T-cell (primary cell): ENCODE measurements at places on chromosomes 7 and 10.
A peak's percentile ranks its signal among the peaks of the same experiment; 100 is the strongest.

DNA sequence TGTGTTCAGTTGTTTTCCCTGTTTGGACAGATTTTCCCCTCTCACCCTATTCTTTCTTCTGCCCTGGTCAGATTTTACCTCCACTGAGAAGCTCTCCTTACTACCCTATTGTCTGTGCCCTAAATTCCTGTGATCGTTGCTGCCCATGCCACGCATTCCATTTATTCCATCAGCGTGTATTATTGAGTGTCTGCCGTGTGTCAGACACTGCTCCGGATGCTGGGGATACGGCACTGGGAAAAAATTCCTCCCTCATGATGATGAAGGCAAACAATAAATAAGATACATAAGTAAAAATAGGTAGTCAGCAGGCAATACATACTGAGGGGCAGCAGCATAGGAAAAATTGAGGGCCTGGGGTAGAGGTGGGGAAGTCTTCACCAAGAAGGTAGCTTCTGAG, 86.8 kb downstream of the FANK1 start:
- DNase-seq, result no peak
- H3K27ac ChIP-seq, result no peak overlapping the region
- H3K27me3 ChIP-seq, result no peaks in the 10 kb centered on the region
- H3K4me1 ChIP-seq, result no peaks in the 10 kb centered on the region
- no peaks in the 10 kb centered on the region for H3K36me3 ChIP-seq

- H3K36me3 ChIP-seq, result no peaks in the 10 kb centered on the region
- no peak overlapping the region for H3K4me3 ChIP-seq
- H3K4me1 ChIP-seq, result no peaks in the 10 kb centered on the region
- H3K27me3 ChIP-seq, result no peaks in the 10 kb centered on the region
- no peak overlapping the region for H3K27ac ChIP-seq
- DNase-seq, result no peak
Measured at GRCh38 chr10:69979174-69979573, 73.5 kb upstream of the MACROH2A2 start.

GRCh38 chr10:92691591-92692079, 1.9 kb downstream of the HHEX start:
- H3K4me1 ChIP-seq, result peaks cover 37% of the 10 kb centered on the region
- DNase-seq, result no peak
- H3K36me3 ChIP-seq, result no peaks in the 10 kb centered on the region
- H3K27me3 ChIP-seq, result peaks cover 50% of the 10 kb centered on the region
- no peak overlapping the region for H3K4me3 ChIP-seq

DNA sequence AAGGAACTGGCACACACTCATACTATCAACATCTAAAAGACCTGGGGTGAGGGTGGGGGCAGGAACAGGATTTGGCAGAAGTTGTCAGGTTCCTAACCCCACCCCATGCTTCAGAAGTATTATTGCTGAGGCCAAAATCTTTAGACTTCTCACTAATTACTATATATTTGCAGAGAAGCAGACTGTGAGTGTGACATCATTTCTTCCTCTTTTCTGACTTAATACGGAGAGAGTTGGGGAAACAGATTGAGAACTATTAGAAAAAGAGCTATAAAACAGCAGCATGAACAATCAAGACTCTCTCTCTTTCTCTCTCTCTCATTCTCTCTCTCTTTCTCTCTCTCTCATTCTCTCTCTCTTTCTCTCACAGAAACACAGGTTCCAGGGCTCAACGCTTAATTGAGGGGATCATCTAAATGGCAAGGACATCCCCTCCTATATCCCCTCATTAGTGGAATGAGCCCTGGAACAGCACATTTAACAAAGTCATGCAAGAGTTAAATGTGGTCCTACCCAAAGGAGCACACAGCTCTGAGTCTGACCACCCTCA, 94.8 kb downstream of the KCNMA1 start:
- no peak for DNase-seq
- no peaks in the 10 kb centered on the region for H3K36me3 ChIP-seq
- H3K4me3 ChIP-seq, result no peak overlapping the region
- no peaks in the 10 kb centered on the region for H3K27me3 ChIP-seq

DNA sequence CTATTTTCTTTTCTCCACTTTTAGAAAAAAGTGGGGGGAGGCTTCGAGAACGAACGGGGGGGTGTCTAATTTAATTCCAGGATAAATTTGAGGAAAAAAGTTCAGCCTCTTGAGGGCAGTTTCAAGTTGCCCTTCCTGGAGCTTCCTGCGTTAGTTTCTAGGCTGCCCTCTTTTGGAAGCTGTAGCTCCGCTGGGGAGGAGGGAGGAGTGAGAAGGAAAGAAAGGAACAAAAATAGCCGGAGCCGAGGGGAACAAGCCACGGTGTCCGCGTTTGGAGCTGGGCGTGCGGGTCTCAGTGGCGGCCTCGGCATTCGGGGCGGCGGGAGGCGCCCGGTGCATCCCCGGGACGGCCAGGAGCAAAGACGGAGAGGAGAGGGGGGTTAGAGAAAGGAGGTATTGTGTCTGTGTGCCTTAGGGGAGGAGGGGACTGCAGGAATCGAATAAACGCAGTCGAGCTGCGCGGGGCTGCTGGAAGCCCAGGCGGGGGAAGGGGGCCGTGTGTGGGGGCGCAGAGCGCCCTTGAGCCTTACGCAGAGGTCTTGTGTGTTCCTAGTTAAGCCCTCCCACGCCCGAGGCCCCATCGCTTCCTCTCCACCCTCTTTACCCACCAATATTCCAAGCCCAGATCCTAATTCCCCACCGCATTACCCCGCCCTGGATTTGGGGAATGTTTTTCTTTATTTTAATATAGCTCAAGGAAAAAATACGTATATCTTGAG, 2.0 kb upstream of the TNRC18 start:
- no peaks in the 10 kb centered on the region for H3K36me3 ChIP-seq
- no peak overlapping the region for H3K27ac ChIP-seq
- H3K4me3 ChIP-seq, result peak overlapping the region; percentile 6
- peaks cover 92% of the 10 kb centered on the region for H3K4me1 ChIP-seq
- H3K27me3 ChIP-seq, result no peaks in the 10 kb centered on the region
- no peak for DNase-seq

DNA sequence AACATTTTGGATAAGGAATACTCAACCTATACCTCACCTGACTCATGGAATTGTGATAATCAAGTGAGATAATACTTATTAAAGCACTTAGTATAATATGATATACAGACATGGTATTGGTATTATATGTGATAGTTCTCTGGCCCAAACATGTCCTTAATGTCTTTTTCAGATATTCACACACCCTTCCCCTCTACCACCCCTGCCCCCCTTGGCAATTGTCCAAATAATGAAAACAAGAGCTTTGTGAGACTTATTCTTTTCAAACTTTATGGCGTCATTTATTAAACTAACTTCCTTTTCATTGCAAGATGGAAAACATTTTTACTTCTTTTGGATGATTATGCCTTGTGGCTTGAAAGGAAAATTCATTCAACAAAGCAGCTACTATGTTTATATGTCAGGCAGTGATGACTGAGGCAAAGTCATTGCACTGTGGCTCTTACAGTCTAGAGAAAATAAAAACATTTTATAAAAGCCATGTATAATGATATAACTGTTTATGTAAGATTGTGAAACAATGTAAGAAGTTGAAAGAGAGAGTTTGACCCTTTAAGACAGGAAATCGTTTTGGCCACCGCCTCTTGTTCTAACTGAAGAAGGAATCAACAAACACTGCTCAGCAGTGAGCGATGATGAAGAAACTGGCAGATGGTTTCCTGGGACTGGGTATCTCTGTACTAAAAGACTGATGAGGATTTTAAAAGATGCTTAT, 27.4 kb downstream of the MINPP1 start:
- H3K4me1 ChIP-seq, result no peaks in the 10 kb centered on the region
- H3K36me3 ChIP-seq, result peaks cover 2% of the 10 kb centered on the region
- no peak overlapping the region for H3K27ac ChIP-seq
- no peak for DNase-seq

DNA sequence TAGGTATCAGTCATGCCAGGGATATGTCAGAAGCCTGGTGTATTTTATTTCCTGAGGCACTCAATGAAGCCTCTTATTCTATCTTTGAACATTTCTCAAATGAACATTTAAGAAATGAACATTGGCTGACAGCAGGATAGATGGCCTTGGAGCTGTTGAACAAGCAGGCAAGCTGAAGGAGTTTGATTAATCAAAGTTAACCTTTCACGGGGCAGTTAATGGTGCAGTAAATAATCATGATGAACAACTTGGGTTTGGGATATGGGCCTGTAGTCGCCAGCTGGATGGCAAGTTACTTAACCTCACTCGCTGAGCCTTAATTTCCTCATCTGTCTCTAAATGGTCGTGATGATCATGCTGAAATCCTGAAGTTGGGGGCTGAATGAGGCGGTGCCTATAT, 333.0 kb downstream of the SFMBT2 start:
- H3K27ac ChIP-seq, result no peak overlapping the region
- H3K4me1 ChIP-seq, result no peaks in the 10 kb centered on the region
- no peak overlapping the region for H3K4me3 ChIP-seq
- H3K27me3 ChIP-seq, result no peaks in the 10 kb centered on the region
- no peaks in the 10 kb centered on the region for H3K36me3 ChIP-seq

GRCh38 chr10:58517491-58518355, 5.1 kb downstream of the BICC1 start:
- DNase-seq, result no peak
- H3K4me1 ChIP-seq, result peaks cover 2% of the 10 kb centered on the region
- peaks cover 9% of the 10 kb centered on the region for H3K27me3 ChIP-seq
- H3K4me3 ChIP-seq, result no peak overlapping the region
- H3K36me3 ChIP-seq, result no peaks in the 10 kb centered on the region

GRCh38 chr7:80533287-80533686, 21.4 kb upstream of the GNAT3 start:
- no peak for DNase-seq
- no peaks in the 10 kb centered on the region for H3K4me1 ChIP-seq
- no peaks in the 10 kb centered on the region for H3K36me3 ChIP-seq
- no peaks in the 10 kb centered on the region for H3K27me3 ChIP-seq

- H3K27me3 ChIP-seq, result no peaks in the 10 kb centered on the region
- H3K27ac ChIP-seq, result no peak overlapping the region
- H3K4me3 ChIP-seq, result no peak overlapping the region
- no peaks in the 10 kb centered on the region for H3K4me1 ChIP-seq
Measured at GRCh38 chr10:1489801-1490200, 247.5 kb downstream of the ADARB2 start.

DNA sequence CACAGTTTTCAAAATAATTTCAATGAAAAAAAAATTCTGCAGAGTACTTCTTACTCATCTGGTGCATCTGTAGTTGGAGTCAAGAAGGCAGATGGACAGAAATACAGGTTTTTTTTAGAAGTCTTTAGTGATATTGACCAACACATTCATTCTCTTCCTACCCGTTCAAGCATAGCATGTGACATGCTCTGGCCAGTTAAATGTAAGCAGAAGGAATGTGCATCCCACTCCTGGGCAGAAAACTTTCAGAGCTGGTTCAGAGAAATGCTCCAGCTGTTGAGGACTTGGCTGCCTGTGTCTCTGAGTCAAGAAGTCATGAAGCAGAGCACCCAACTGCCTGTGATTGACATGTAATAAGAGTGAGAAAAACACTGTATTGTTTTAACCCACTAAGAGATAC, 665.3 kb upstream of the IGFBP3 start:
- DNase-seq, result no peak
- no peaks in the 10 kb centered on the region for H3K36me3 ChIP-seq
- H3K27me3 ChIP-seq, result no peaks in the 10 kb centered on the region
- no peak overlapping the region for H3K27ac ChIP-seq

DNA sequence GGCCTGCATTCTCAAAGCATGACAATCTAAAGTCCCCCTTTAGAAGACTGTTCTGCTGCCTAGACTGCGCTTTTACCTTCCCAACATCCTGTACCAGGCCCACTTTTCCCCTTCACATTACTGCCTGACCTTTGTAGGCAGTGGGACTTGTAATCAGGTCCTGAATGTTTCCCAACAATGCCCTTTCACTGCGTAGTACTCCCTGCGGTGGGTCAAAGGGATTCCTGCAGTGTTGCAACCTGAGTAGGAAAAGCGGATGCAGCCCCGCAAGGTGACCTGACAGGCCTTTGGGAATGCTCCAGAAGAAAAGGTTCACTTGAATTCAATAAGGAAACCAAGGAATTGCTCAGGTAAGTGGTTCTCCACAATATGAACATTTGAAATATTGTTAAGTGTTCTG, 4.9 kb upstream of the TCAF1 start:
- H3K4me1 ChIP-seq, result peaks cover 6% of the 10 kb centered on the region
- no peak for DNase-seq
- no peak overlapping the region for H3K4me3 ChIP-seq
- H3K36me3 ChIP-seq, result no peaks in the 10 kb centered on the region
- H3K27me3 ChIP-seq, result no peaks in the 10 kb centered on the region
- H3K27ac ChIP-seq, result no peak overlapping the region

DNA sequence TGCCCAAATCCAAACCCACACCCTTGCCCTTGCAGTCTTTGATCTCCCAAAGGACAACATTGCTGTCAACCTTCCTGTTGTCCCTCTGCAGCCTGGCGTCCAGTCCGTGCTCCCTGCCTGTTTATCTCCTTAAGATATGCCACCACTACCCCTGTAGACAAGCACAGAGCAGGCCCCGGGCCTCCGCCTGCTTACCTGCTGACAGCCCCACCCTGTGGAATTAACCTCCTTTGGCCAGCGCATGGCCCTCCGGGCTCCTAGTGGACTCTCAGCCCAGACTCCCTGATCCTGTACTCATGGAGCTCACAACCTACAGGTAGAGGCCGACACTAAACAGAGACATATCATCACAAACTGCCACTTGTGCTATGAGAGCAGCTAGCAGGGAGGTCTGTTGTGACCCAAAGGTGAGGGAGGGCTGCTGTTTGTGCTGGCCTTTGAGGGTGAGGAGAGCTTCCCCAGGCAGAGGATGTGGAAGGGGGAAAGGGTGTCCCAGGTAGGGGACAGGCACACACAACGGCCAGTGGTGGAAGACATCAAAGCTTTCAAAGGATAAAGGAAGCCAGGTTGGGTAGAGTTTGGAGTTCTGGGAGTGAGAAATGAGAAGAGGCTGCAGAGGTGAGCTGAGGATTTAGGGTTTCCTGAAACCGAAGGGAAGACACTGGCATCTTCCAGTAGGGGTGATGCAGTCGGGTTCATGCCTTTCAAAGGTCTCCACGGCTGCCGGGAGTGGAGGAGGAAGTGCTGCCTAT, 174.5 kb upstream of the ZMIZ1 start:
- no peaks in the 10 kb centered on the region for H3K36me3 ChIP-seq
- peaks cover 8% of the 10 kb centered on the region for H3K27me3 ChIP-seq
- peaks cover 4% of the 10 kb centered on the region for H3K4me1 ChIP-seq
- H3K4me3 ChIP-seq, result no peak overlapping the region
- no peak overlapping the region for H3K27ac ChIP-seq

DNA sequence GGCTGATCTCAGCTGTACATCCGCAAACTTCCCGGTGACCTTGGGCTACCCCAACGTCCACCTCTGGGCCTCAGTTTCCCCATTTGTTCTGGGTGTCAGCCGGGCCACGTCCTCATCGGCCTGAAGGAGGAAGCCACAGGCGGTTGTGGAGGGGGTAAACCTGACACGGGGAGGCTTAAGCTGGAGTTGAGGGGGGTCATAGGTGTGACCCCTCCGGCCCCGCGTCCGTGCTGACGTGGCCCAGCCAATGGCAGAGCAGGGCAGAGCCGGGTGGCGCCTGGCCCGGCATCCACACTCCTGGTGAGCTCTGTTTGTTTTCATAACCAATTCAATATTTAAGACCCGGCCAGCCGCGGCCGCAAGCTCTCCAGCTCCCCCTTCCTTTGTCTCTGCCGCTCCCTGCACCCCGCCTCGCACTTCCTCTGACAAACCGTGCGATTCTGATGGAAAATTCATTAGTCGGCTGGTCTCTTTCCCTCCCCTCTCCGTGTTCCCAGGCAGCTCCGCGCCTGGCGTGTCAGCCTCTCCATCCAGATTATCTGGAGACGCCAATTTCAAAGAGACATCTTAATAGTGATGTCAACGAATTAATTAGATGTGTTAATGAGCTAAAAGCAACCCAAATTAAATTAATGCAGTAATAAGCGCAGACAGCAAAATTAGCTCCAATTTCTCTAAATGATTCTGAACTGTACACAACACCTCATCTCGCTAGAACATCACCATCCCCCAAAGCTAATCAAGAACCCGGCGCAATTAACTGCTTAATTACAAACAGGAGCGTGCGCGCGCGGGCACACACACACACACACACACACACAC, 55.4 kb downstream of the MICALL2 start:
- H3K4me1 ChIP-seq, result peaks cover 9% of the 10 kb centered on the region
- H3K36me3 ChIP-seq, result no peaks in the 10 kb centered on the region
- H3K27me3 ChIP-seq, result peaks cover 14% of the 10 kb centered on the region
